HFFc6 (cell line): ENCODE measurements at places on chromosomes 7 and 10. TPM values are rescaled to one million over a fixed set of nuclear protein-coding genes. Genes with fewer than 3 reads are reported as not detected.

TFEC gene
- total RNA-seq, result 0.11 TPM in 1 of 3 replicates, not detected in the others

MYO1G gene
- not detected in 2 replicates for total RNA-seq

NEUROD6 gene
- not detected in 3 replicates for total RNA-seq

PRKAR2B gene
- 3.6 to 8.1 TPM (median 4.4 TPM) in 3 replicates for total RNA-seq

GATAD1 gene
- 13.1 and 15.7 TPM in 2 replicates for total RNA-seq

GRCh38 chr7:27520815-27521790 lies 141.6 kb downstream of the HIBADH start:
- no peak overlapping the region for H3K27ac ChIP-seq
- no peak for DNase-seq
- H3K36me3 ChIP-seq, result peaks cover 18% of the 10 kb centered on the region
- no peaks in the 10 kb centered on the region for H3K4me1 ChIP-seq

- H3K4me1 ChIP-seq, result peaks cover 15% of the 10 kb centered on the region
- H3K27ac ChIP-seq, result no peak overlapping the region
- peaks cover 15% of the 10 kb centered on the region for H3K27me3 ChIP-seq
- H3K4me3 ChIP-seq, result no peak overlapping the region
- H3K36me3 ChIP-seq, result peaks cover 4% of the 10 kb centered on the region
- no peak for DNase-seq
These were observed 26.6 kb downstream of the TBXAS1 start for GRCh38 chr7:139855498-139856270.

DNA sequence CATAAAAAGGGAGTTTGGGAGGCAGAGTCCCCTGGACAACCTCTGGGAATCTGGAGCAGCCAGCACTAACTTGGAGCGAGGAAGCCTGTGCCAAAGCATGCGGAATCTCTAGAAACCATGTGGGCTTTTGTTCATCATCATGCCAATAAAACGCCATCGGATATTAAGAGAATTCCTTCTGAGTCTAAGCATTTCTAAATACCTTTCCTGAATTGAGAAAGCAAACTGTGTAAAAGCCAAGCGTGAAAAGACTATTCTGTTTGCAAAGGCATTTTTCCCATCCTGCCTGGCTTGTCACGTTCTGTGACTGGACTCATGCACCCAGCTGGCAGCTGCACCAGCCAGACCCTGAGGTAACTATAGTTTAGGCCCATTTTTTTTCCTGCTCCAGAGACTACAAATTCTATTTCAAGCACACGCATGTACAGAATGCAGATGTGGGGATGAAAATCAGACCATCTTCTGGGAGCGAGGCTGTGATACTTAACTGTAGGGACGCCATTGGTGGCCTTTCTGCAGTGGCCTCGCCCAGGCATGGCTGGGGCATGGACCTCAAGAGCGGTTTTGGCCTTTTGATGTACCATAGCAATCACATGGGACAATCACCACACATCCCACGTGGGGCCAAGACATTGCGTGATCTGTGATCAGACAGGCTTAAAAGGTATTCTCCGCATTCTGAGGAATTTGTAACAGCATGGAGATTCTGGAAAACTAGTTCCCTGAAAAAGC lies 218.9 kb downstream of the KIAA1217 start:
- H3K27me3 ChIP-seq, result peaks cover 13% of the 10 kb centered on the region
- H3K4me3 ChIP-seq, result no peak overlapping the region
- H3K36me3 ChIP-seq, result no peaks in the 10 kb centered on the region
- H3K27ac ChIP-seq, result 0 out of 2 replicates have a peak overlapping the region, but pooled peaks have one; percentile 6
- DNase-seq, result no peak

DNA sequence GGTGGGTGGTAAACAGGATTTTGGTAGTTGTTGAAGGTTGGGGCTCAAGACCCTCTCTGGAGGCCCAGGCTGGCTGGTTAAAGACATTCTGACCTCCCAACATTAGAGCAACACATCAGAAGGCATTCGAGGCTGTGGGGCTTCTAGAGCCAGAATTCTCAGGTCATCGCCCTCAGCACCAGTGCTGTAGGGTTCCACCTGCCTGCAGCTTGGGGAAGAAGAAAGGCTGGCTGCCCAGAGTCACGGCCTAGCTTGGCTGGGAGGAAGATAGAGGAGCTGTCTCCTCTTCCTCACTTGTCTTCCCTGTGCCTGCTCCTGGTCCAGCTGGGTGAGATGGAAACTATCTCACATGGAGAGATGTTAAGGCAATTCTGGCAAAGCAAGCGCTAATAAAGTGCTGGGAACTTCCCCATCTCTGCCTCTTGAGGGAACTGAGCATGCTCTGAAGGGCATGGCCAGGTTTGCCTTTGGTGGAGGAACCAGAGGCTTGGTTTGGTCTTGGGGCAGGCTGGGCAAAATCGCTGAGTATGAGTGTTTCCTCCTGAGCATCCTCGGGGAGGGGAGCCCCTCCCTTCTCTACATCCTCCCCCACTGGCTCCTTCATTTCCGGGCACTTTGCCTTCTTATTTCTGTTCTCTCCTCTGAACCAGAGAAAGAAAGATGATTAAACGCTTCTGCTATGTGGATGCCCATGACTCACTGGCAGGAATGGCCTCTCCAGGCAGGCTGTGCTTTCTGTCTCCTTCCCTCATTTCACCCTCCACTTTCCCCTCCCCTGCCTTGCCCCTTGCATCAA lies 509.0 kb upstream of the PODXL start:
- peak overlapping the region; percentile 84 for H3K27ac ChIP-seq
- peak overlapping the region; percentile 72 for H3K4me3 ChIP-seq
- peaks cover 59% of the 10 kb centered on the region for H3K4me1 ChIP-seq
- H3K36me3 ChIP-seq, result no peaks in the 10 kb centered on the region
- H3K27me3 ChIP-seq, result no peaks in the 10 kb centered on the region; the same call in 1 of the 2 replicates

DNA sequence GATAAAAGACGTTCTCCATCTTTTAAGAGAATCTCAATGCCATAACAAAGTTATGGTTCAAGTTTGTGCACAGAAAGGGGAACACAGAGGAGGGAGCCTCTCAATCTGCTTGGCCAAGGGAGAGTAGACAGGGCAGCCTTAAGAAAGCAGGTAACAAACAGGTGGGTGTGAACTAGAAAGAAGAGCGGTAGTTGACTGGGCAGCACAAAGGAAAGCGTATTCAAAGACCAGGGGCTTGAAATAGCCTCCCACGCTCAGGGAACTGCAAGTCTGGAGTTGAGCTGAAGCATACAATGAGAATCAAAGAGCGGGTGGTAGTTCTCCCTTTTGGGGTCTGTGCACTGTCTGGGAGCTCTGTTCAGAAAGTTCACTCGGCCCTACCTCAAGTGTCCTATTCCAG lies 18.9 kb upstream of the MACC1 start:
- peaks cover 2% of the 10 kb centered on the region for H3K27me3 ChIP-seq
- no peaks in the 10 kb centered on the region; the same call in 1 of the 2 replicates for H3K4me1 ChIP-seq
- H3K4me3 ChIP-seq, result no peak overlapping the region
